Activated T-cell treated with anti-CD3 and anti-CD28 coated beads, Interleukin-2, amount 50 U/mL, for 72 hours (primary cell): ENCODE measurements at places on chromosomes 6 and 20.
A peak's percentile ranks its signal among the peaks of the same experiment; 100 is the strongest.

DNA sequence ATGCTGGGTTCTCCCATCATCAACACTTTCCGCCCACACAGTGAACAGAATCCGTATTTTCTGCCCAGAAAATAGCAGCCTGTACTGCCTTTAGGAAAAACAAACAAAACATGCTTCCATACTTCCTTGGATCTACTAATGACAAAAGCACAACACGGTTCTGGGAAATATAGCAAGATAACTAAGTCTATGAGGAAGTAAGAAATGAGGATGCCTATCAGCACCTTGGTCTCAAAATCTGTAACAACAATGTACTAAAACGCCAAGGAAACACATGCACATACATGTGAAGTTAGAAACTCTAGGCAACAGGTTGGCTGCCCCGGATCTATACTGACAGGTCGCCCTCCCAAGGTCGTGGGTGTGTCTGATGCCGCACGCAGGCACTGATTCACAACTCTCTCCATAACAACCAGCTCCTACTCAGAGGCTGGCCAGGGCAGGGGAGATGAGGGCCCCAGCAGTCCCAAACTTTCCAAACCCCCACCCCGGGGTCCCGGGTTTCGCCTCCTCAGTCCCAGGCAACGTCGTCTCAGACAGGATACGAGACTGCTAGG lies 710 bp downstream of the BTBD9 start:
- no peaks in the 10 kb centered on the region for H3K27me3 ChIP-seq
- peak overlapping the region; percentile 82 for H3K27ac ChIP-seq
- H3K4me3 ChIP-seq: peak overlapping the region; percentile 87
- peaks cover 64% of the 10 kb centered on the region for H3K4me1 ChIP-seq
- peak; percentile 71 for DNase-seq

GRCh38 chr6:163356324-163356723 lies 58.2 kb upstream of the QKI start:
- no peak overlapping the region for H3K27ac ChIP-seq
- H3K4me1 ChIP-seq: no peaks in the 10 kb centered on the region
- H3K27me3 ChIP-seq: peaks cover 6% of the 10 kb centered on the region
- no peak overlapping the region for H3K4me3 ChIP-seq

DNA sequence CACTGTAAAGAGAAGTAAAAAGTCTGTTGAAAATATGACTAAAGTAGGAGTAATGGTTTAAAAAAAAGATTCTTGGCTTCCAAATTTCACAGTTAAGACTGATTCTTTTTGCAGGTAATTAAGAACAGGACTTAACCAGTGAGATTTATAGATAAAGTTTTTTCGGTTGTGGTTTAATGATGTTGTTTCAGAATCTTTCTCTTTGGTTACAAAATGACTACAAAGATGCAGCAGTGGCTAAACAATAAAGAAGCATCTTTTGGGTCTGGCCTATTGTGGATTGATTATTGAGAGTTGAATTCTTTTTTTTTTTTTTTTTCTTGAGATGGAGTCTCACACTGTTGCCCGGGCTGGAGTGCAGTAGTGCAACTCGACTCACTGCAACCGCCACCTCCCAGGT lies 109.7 kb downstream of the AKAP7 start:
- no peak for DNase-seq
- peaks cover 10% of the 10 kb centered on the region for H3K36me3 ChIP-seq
- peak overlapping the region; percentile 34 for H3K27ac ChIP-seq
- no peaks in the 10 kb centered on the region for H3K27me3 ChIP-seq
- H3K4me1 ChIP-seq: peaks cover 34% of the 10 kb centered on the region
- H3K4me3 ChIP-seq: no peak overlapping the region

- no peaks in the 10 kb centered on the region for H3K27me3 ChIP-seq
- H3K27ac ChIP-seq: peak overlapping the region; percentile 3
- peaks cover 69% of the 10 kb centered on the region for H3K4me1 ChIP-seq
- H3K36me3 ChIP-seq: no peaks in the 10 kb centered on the region
Observed at GRCh38 chr6:87210979-87211378, 55.6 kb downstream of the ZNF292 start.

GRCh38 chr6:109579361-109579760 lies 96.3 kb upstream of the ZBTB24 start:
- peaks cover 3% of the 10 kb centered on the region for H3K36me3 ChIP-seq
- no peak for DNase-seq
- H3K4me1 ChIP-seq: no peaks in the 10 kb centered on the region
- no peak overlapping the region for H3K4me3 ChIP-seq

DNA sequence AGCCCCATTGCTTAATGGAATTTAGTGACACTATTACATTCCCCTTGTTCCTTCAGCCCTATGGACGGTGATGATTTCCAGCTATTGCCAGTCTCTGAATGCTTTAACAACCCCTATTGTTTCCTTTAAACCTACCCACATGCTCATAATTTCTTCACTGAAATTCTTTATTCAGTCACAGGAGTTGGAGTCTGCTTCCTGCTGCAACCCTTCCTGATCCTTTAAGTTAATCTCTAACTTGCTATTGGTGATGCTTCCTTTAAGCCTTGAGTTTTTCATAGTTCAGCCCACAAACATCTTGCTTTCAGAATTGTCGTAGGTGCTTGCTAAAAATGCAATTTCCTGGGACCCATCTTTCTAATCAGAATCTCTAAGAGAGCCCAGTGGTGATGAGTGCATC lies 66.3 kb upstream of the TNFAIP3 start:
- H3K27me3 ChIP-seq: no peaks in the 10 kb centered on the region
- peaks cover 4% of the 10 kb centered on the region for H3K36me3 ChIP-seq
- DNase-seq: no peak
- peak overlapping the region; percentile 63 for H3K27ac ChIP-seq

GRCh38 chr20:54284928-54285704 lies 77.2 kb downstream of the PFDN4 start:
- peaks cover 4% of the 10 kb centered on the region for H3K27me3 ChIP-seq
- peak overlapping the region; percentile 91 for H3K27ac ChIP-seq
- H3K36me3 ChIP-seq: peaks cover 3% of the 10 kb centered on the region
- H3K4me1 ChIP-seq: peaks cover 28% of the 10 kb centered on the region
- peak overlapping the region; percentile 83 for H3K4me3 ChIP-seq
- DNase-seq: peak; percentile 38

GRCh38 chr20:47543006-47543431 lies 41.3 kb downstream of the NCOA3 start:
- H3K4me3 ChIP-seq: no peak overlapping the region
- DNase-seq: no peak
- no peaks in the 10 kb centered on the region for H3K27me3 ChIP-seq
- H3K36me3 ChIP-seq: peaks cover 2% of the 10 kb centered on the region
- H3K27ac ChIP-seq: peak overlapping the region; percentile 35

- DNase-seq: peak; percentile 20
- no peaks in the 10 kb centered on the region for H3K36me3 ChIP-seq
- H3K4me1 ChIP-seq: no peaks in the 10 kb centered on the region
- no peak overlapping the region for H3K27ac ChIP-seq
- no peak overlapping the region for H3K4me3 ChIP-seq
Observed at GRCh38 chr6:160750276-160750689, 48.2 kb downstream of the PLG start.

DNA sequence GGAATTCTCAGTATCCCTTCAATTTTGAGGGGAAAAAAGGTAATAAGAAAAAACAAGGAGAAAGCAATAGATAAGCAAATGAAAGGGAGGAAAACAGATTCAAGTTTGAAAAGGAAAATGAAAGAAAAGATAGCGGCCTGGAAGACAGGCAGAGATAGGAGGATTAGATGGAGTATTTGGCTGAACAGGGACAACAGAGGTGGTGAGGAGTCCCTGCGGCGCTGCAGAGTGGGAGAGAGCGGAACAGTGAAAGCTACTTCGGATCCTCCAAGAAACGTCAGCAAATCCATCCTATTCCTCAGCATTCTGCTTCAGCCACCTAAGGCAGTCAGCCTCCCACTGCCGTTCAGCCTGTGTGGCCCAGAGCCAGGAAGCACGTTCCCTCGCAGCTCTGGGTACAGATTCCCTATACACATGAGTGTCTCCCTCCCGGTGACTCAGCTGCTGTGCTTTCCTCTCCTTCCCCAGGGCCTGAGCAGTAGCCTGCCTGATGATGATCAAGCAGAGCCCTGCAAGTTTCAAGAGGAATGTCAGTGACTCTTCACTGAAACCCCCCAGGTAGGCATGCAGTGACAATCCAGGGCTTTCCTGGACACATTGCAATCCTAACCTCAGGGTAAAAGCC lies 43.4 kb upstream of the CDYL start:
- H3K4me1 ChIP-seq: peaks cover 7% of the 10 kb centered on the region
- no peaks in the 10 kb centered on the region for H3K36me3 ChIP-seq
- no peak overlapping the region for H3K27ac ChIP-seq
- DNase-seq: no peak
- no peak overlapping the region for H3K4me3 ChIP-seq

DNA sequence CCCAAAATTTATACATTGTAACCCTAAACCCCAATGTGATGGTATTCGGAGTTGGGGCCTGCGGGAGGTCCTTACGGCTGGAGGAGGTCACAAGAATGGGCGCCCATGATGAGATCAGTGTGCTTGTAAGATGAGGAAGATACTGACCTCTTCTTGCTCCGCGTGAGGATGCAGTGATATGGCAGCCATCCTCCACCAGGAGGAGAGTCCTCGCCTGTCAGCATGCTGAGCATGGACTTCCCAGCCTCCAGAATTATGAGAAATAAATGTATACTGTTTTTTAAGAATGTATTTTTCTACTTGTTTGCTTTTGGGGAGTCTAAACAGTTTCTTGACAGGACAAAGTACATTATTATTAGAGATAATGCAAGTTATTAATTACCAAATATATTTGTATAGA lies 8.7 kb upstream of the SYNDIG1 start:
- H3K4me1 ChIP-seq: no peaks in the 10 kb centered on the region
- H3K27ac ChIP-seq: no peak overlapping the region
- H3K27me3 ChIP-seq: no peaks in the 10 kb centered on the region
- H3K4me3 ChIP-seq: no peak overlapping the region

DNA sequence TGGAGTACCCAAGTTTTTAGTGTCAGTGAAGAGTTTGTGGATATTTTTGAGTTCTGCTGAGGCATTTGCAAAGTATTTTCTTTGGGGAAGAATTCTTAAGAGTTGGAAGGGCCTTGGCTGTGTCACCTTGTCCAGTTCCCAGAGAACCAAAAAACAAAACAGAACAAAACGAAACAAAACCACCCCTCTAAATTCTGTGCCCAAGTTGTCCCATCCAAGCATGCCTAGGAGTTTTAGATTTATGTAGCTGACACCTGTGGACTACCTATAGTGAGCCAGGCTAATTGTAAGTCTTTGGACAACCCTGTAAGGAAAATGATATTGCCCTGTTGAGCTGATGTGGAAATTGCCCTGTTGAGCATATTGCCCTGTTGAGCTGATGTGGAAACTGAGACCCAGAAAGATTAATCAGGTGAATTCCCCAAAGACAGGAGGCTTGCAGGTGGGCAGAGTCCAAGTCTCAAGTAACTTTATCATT lies 1.0 kb upstream of the ECI2 start:
- H3K27me3 ChIP-seq: no peaks in the 10 kb centered on the region
- H3K27ac ChIP-seq: peak overlapping the region; percentile 73
- H3K4me1 ChIP-seq: peaks cover 57% of the 10 kb centered on the region
- peaks cover 9% of the 10 kb centered on the region for H3K36me3 ChIP-seq

DNA sequence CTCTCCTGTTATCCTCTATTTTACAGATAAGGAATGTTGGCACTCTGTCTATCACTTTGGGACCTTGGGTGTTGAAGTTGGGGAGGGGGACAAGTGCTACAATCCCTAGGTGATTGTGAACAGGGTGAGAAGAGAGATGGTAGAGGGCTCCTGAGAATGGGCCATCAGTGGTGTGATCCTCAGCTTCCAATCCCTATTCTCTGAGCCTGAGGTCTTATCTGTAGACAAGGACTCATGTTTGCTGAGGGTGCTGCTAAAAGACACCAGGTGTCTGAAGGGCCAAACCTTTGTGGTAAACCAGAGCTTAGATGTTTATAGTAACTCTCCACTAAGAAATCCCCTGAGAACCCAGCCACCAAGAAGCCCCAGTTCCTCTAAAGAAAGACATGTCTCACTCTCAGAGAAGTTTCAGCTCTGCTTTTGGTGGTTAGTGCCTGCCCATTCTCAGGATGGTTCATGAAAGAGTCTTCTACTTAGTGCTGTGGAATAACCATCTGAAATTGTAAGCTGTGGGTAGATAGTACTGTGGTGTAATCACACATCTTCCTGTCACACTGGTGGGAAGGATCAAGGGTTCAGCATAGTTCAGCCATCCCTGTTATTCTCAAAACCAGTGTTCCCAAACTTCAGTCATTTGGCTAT lies 58.2 kb upstream of the IL20RA start:
- no peaks in the 10 kb centered on the region for H3K27me3 ChIP-seq
- H3K4me1 ChIP-seq: peaks cover 46% of the 10 kb centered on the region
- peaks cover 2% of the 10 kb centered on the region for H3K36me3 ChIP-seq
- peak overlapping the region; percentile 31 for H3K4me3 ChIP-seq
- H3K27ac ChIP-seq: peak overlapping the region; percentile 25
- DNase-seq: peak; percentile 58

DNA sequence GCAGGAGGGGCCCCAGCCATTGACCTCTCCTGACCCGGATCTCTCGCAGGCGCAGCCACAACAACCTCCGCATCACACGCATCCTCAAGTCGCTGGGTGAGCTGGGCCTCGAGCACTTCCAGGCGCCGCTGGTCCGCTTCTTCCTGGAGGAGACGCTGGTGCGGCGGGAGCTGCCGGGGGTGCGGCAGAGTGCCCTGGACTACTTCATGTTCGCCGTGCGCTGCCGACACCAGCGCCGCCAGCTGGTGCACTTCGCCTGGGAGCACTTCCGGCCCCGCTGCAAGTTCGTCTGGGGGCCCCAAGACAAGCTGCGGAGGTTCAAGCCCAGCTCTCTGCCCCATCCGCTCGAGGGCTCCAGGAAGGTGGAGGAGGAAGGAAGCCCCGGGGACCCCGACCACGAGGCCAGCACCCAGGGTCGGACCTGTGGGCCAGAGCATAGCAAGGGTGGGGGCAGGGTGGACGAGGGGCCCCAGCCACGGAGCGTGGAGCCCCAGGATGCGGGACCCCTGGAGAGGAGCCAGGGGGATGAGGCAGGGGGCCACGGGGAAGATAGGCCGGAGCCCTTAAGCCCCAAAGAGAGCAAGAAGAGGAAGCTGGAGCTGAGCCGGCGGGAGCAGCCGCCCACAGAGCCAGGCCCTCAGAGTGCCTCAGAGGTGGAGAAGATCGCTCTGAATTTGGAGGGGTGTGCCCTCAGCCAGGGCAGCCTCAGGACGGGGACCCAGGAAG lies 4.5 kb upstream of the COL9A3 start:
- DNase-seq: no peak
- no peak overlapping the region for H3K27ac ChIP-seq
- H3K4me1 ChIP-seq: peaks cover 17% of the 10 kb centered on the region
- H3K4me3 ChIP-seq: no peak overlapping the region
- H3K36me3 ChIP-seq: peaks cover 4% of the 10 kb centered on the region

- no peak overlapping the region for H3K27ac ChIP-seq
- H3K27me3 ChIP-seq: no peaks in the 10 kb centered on the region
- H3K36me3 ChIP-seq: peaks cover 5% of the 10 kb centered on the region
- H3K4me3 ChIP-seq: no peak overlapping the region
- H3K4me1 ChIP-seq: peaks cover 20% of the 10 kb centered on the region
Observed at GRCh38 chr6:49457771-49458170, 5.3 kb downstream of the MMUT start.
